ENCODE measurements at places on chromosomes 1 and 21.

DNA sequence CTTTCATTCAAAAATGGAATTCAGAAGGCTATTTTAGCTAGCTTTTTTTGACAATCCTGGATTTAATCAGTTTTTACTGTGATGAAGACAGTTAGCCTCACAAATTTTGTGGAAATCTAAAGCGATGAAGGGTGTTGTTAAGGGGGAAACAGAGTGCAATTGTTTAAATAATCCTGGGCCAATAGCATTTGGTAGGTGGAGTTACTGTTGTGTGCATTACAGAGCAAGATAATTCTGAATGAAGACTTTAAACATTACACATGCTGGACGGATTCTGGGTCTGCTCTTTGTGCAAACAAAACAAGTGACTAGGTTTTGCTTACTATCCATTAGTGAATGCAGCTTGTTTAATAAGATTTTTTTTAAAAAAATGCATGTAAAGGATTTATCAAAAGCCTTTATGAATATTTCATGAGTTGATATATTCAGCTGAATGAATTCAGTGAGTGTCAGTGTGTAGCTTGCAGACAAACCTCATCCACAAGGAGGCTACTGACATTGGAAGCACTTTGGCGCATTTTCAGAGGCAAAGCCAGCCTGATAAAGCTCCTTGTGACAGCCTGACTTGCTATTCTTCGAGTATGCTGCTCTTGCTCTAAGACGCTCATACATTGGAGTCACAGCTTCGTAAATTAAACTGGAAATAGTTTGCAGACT, 199.6 kb downstream of the PDE4B start:
- DNase-seq = no peak

DNA sequence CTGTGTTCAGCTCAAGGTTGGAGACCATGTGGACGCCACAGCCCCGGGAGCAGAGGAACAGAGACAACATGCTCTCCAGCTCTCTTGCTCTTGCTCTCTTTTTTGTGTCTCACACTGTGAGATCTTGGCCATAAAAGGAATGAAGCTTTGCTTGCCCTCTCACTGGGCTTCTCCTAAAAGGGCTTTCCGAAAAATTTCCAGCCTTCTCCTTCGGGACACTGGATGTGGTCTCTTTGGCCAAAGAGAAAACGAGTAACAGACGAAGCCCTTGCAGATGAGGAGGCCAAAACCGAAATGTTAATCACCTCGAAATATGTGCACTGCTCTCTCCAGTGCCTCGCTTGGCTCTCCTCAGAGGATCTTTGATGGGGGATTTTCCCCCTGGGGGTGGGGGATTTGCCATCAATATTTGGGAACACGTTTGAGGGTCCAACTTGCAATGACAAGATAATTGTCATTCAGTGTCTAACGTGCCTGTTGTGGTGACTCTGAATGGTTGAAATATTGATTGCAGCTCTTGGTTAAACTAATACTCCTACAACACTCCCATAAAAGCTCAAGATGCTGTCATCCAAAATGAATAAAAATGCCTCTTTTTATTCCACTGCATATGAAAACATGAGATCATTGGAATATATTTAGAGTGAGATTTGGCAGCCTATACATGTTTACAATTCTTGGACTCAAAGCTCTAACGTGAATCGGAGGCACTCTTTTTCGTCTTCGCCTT, 68.6 kb upstream of the ANGPTL1 start:
- no peak for DNase-seq

DNA sequence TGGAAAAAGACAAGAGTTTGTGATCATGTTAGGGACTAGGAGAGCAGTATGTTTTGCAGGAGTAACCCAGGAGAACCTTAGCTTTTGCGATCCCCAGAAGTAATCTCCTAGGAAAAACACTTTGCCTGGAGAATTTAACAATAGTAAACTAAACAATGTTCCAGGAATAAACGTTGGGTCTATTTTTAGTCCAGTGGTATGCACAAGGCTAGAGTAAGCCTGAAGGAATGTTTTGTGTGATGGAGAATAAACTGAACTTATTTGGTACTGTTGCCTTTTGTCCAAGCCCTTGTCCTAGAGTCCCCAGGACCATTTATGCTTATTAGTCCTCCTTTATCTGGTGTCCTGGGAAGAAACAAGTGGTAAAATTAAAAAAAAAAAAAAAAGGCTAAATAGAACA, 28.7 kb upstream of the RGS5 start:
- no peak for DNase-seq

DNA sequence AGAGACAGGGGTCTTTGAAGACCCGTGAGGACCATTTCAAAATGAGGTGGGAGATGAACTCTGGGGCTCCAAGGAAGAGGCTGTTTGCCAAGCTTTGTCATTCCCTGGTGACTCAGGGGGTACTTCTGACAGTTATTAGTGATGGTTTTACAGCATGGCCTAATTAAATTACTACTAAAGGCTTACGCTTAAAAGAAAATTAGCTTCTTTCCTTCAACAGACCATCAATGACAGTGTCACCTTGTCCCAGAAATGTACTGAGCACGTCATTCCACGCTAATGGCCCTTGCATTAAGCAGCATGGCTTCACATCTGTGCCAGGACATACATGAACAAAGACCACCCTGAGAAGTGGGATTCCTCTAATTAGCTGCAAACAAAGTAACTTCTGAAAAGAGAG, 5.1 kb upstream of the UTS2 start:
- DNase-seq = no peak

DNA sequence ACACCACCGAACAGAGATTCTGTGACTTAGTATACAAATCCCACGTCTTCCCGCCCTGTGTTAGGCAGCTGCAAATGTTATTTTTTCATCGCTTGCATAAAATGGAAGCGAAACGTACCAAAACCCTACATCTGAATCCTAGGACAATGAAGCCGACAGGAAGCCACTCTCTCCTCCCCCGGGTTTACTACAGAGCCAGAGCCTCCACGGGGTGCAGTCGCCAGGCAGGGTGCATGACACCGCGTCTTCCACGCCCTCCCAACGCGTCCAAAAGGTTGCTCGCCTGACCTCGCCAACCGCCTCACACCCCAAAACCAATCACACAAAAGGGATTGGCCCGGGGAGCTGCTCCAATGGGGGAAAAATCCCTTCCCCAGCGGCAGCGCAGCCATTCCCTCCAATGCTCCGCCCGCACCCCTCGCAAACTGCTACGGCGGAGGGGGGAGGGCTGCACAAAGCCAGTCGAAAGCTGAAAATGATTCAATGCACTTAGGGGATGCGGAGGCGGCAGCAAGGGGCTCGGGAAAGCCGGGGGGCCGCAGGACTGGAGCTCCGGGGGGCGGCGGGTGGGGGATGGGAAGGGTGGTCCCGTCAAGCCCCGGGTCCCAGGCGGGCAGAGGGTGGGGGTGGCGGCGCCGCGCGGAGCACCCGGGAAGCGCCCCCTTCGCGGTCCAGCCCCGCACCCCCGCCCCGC, 701 bp downstream of the CEP170 start:
- DNase-seq = peak; percentile 80

GRCh38 chr1:208880433-208881100, 636.4 kb upstream of the PLXNA2 start:
- DNase-seq = no peak

- DNase-seq = no peak
Observed at GRCh38 chr1:203663294-203663693, 36.7 kb downstream of the ATP2B4 start.

DNA sequence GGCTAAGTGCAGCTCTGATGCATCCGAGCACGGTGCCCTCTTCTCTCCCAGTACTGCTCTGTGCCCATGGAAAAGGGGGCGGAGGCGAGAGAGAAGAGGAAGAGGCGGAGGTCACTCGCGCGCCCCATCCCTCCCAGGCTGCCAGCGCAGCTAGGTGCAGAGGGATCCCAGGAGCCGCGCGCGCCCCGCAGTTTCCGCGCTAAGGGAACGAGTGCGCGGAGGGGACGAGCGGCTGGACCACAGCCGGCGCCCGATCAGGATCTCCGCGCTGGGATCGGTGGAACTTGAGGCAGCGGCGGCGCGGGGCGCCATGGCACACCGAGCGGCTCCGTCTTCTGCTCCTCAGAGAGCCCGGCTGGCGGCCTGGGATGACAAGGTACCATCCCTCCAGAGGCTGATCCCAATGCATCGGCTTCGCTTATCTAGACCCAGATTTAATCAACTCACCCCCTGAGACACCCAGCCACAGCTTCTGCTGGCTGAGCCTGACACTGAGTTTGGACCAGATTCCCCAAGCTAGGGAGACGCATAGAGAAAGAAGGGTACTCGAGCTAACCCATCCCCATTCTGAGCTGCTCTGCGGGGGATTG, at the start of gene PTGFR:
Gene PTGFR (plus strand): TSS at position 114 of the 590 bp plus-strand sequence. CDS start 1,770 bp downstream, outside the sequence.
- no peak for DNase-seq

- no peak for DNase-seq
Observed at GRCh38 chr1:89130716-89131115, 4.8 kb upstream of the GBP2 start.

DNA sequence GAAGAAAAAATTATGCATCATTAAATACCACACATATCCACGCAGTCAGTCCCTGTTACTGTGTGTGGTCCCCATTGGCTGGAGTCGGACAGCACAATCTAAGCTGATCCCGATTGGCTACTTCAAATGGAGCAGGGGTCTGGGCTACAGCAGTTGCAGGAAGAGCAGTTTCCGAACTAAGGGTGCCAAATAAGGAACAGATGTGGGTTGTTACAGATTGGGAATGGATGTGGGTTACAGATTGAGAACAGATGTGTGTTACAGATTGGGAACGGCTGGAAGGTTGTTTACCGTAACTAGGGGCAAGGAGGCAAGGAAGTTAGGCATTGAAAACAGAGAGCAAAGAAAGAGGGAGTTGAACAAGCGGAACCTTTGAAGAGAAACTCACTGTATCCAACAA, 19.9 kb downstream of the OR2L13 start:
- DNase-seq = no peak

- DNase-seq = no peak
Observed at GRCh38 chr1:36170643-36171412, 14.9 kb downstream of the MAP7D1 start.

- no peak for DNase-seq
Observed at GRCh38 chr1:54037476-54037875, 15.5 kb downstream of the TMEM59 start.

- DNase-seq = no peak
Observed at GRCh38 chr1:116994411-116994810, 7.1 kb upstream of the CD101 start.

- no peak for DNase-seq
Observed at GRCh38 chr1:184532199-184532598, 145.4 kb downstream of the C1orf21 start.

- DNase-seq = no peak
Observed at GRCh38 chr21:42614811-42615351, 38.5 kb upstream of the PDE9A start.

GRCh38 chr1:196271212-196271947, 336.9 kb downstream of the KCNT2 start:
- no peak for DNase-seq

- no peak for DNase-seq
Observed at GRCh38 chr1:238139713-238140112, 249.0 kb upstream of the ZP4 start.

DNA sequence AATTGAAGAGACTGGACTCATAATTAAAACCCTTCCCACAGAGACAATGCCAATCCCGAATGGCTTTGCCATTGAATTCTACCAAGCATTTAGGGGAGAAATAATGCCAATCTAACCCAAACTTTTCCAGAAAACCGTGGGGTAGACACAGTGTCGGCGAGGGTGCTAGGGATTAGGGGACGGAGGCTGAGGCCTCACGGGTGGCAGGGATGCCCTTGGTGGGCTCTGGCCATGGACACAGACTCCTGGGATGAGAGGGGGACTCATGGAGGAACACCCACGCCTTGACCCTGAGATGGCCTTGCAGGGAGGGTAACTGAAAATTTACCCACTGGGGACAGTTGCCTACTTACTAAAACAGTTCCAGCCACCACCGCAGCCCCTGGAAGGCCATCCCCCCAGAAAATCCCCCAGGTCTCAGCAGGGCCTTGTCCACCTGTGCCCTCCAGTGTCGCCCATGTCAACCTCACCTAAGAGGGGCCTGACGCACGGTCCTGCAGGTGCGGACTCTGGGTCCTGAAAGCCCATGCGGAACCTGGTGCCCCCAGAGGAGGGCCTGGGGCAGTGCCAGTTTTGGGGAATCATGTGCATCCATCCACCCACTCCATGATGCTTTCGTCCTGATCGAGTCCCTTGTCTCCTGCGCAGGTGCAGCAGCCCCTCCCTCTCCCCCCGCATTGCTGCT, 1.9 kb downstream of the KRTAP10-5 start:
- no peak for DNase-seq

Data from C1 segment of cervical spinal cord (tissue), 14 donors.